ENCODE measurements at places on chromosomes 13 and 19.
A peak's percentile ranks its signal among the peaks of the same experiment; 100 is the strongest.

GRCh38 chr19:934865-935479, 9.1 kb downstream of the ARID3A start:
- DNase-seq: no peak

GRCh38 chr13:98458431-98458830, 118.5 kb downstream of the STK24 start:
- peak; percentile 66 for DNase-seq

DNA sequence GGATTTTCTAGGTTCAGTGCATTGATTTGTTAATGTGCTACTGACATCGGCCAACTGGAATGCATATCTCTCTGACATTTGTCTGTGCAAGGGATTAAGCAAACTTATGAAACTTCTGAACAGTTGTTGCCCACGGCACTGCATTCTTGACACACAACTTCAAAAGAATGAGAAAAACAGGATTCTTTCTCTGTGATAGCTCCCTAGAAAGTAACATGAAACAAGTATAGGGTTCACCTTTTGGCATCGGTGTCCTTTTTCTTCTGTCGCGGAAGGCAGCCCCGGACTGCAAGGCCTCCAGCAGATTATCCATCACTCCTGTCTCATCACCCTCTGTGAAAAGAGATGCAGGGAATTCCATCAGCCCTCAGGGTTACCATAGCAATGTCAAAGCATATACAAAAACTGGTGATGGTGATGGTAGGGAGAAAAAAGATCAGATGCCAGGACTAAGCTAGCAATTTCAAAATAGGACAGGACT, 389.2 kb downstream of the DIAPH3 start:
- DNase-seq: peak; percentile 56

GRCh38 chr13:100584896-100585295, 3.7 kb downstream of the GGACT start:
- DNase-seq: no peak

GRCh38 chr13:67130444-67130843, 99.7 kb downstream of the PCDH9 start:
- no peak for DNase-seq

All from osteoblast (primary cell).